ENCODE measurements at places on chromosomes 7 and 10.

- DNase-seq, result no peak
These were observed 233.1 kb upstream of the IGFBP3 start for GRCh38 chr7:46153951-46154787.

GRCh38 chr7:94452239-94452638 is 57.4 kb upstream of the CASD1 start:
- no peak for DNase-seq

- DNase-seq, result no peak
These were observed 275.0 kb downstream of the TSPAN12 start for GRCh38 chr7:120582916-120583315.

DNA sequence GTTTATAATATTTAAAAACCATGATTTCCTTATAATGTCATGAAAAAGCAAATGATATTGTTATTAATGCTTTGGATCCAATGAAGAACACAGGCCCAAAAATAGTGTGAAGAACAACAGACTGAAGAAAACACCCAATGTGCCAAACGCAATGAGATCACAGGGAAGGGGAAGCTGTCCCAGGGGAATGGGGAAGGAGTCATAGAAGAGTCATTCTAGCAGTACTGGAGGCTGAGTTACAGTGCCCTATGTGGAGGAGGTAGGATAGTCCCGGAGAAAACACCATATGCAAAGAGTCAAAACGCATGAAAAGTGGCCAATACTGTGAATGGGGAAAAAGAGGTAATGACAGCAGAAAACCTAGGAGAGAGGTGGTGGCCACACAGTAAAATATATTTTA is 50.9 kb downstream of the TPK1 start:
- no peak for DNase-seq

DNA sequence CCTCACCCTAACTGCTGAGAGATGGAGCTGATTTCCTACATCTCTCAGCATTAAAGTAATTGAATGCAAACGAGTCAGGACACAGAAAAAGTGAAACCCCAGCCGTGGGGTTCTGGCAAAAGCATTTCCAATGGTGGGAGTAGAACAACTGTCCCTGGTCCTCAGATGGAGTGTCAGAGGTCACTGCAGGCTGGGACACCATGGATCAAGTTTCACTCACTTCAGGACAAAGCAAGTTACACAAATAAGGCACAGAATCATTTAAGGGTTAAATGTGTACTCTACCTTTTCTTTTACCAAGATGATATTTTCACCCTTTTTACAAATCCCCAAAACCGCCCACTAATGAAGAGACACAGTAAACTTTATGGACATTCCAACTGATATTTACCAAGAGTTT is 607.8 kb downstream of the PARD3 start:
- DNase-seq, result no peak

- DNase-seq, result no peak
These were observed 2.6 kb downstream of the ANKRD2 start for GRCh38 chr10:97575127-97575668.

DNA sequence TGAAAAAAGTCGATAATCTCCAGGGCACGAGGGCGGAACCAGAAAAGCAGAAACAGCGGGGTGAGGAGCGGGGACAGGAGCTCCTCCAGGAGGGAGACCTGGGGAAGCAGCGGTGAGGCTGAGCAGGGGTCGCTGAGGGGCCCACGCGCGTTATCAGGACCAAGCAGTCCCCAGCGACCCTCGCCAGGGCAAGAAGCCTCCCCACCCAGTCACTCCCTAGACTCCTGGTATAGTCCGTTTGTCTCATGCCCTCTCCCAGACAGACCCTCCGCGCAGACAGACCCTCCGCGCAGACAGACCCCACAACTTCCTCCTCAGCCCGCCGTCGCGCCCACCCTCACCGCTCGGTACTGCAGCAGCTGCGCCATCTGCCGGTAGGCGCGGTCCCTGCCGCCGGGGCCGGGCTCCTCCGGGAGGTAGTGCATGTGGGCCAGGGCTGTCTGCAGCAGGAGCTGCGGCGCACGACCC is 6.3 kb downstream of the ATG9B start:
- peak; percentile 70 for DNase-seq

GRCh38 chr10:6320320-6321010 is 117.7 kb downstream of the PFKFB3 start:
- no peak for DNase-seq

Data from activated CD4-positive, alpha-beta T cell treated with anti-CD3 and anti-CD28 coated beads for 1 hour (primary cell).